Thoracic aorta (tissue), 2 donors: ENCODE measurements at places on chromosomes 1 and 21. TPM values are rescaled to one million over a fixed set of nuclear protein-coding genes. Genes with fewer than 3 reads are reported as not detected.

DNA sequence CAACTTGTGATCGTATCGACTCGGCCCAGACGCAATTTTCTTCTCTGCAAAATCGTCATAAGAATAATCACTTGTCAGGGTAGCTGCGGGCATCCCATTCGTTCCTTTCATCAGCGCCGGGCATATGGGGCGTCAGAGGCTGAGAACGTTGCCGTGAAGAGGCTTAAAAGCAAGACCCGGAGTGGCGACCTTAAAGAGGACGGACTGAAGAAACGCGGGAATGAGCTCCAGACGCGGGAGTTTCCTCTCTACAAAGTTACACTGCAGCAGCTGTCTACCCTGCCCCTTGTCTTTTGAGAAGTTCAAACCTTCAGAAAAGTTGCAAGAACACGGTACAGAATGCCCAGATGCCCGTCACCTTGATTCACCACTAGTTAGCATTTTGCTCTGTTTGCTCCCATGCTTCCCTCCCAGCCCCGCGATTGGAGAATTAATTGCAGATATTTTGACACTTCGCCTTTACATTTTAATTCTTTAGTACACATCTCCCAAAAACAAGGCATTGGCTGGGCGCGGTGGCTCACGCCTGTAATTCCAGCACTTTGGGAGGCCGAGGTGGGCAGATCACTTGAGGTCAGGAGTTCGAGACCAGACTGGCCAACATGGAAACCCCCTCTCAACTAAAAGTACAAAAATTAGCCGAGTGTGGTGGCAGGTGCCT lies 967 bp downstream of the CENPS start:
- DNase-seq, result no peak
- H3K4me3 ChIP-seq, result peak overlapping the region; percentile 88

The SEC16B gene
- total RNA-seq, result 6.8 TPM

The PLA2G2D gene
- total RNA-seq, result not detected

The FAM3B gene
- total RNA-seq, result 11.8 TPM
